CD4-positive, alpha-beta T cell (primary cell): ENCODE measurements at places on chromosomes 1 and 21.

DNA sequence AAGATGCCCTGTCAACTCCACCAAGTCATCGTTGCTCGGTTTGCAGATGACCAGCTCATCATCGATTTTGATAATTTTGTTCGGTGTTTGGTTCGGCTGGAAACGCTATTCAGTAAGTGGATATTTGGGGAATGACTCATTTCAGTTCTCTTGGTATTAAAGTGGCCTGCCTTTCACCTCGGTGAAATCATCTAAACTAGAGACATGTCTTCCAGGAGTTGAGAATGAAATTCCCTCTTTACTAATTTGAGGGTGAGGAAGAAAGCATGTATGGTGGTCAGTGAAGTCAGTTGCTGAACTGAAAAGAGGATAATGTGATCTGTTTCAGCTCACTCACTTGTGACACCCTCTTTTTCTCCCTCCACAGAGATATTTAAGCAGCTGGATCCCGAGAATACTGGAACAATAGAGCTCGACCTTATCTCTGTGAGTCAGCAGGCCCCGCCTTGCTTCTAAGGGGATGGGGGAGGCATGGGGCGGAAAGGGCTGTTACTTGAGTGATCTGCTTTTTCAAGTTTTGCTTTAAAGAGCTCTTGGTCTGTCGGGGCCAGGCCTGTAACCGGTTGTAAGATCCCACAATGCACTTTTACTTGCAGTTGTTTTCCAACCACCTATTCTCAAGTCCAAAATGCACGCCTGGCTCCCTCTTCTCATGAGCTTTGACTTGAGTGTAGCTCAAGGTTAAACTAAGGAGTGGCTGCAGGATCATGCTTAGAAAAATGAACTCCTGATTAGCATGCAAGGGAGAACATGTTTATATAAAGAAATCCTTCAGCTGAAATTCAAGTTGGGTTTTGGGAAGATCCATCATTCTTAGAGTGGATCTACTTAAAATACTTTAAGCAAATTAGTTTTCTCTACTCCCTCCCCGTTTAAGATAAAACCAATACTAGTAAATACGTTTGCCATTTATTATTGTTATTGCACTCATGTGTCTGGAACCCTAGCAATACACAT, 59.8 kb downstream of the CAPN2 start:
- no peak for DNase-seq

DNA sequence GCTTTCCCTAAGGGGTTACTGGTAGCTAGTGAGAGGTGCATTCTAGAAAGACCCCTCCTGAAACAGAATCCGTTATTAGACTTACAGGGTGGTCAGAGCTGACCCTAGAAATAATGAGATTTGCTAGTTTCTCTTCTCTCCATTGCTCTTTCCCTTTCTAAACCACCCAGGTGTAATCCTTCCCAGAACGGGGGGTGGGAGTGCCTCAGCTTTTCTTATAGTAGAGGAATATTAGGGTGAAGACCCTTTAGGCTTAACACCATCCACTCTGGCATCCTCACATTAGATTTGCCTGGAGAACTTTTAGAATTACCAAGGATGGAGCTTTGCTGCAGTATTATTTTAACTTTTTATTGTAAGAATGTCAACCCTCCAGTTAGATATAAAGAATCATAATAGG, 49.4 kb downstream of the CAPN9 start:
- DNase-seq = no peak

DNA sequence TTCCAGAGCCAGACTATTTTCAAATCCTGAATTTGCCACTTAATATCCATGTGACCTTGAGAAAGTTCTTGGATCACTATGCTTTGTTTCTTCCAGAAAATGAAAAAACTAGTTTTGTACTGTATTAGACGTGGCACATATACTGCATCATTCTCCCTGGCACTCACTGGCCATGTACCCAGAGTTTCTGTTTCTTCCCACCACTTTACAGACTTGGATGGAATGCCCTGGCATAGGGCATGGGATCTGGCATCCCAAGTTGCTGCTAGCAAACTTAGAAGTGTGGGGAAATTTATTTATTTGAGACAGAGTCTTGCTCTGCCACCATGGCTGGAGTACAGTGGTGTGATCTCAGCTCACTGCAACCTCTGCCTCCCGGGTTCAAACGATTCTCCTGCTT, 10.0 kb downstream of the KLF18 start:
- DNase-seq = no peak

- DNase-seq = no peak
Observed at GRCh38 chr1:222994511-222995235, 148.4 kb downstream of the TLR5 start.

DNA sequence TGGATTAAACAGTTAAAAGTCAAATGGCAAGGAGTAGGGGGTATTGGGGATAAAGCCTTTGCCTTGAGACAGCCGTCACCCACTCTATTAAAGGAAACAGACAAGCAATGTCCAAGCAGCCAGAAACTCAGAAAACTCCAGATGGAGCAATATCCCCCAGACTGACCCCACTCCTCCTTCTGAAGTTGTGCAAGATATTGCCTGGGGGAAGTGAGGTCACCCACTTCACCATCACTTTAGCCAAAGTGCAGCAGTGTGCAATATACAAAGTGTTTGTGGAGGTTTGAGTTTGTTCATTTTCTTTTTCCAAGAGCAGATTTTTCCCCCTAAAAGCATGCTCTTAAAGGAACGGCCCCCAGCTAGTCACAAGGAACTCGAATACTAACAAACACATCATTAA, 125.1 kb downstream of the ETS2 start:
- no peak for DNase-seq

GRCh38 chr1:31705080-31705866, 1.5 kb upstream of the COL16A1 start:
- DNase-seq = peak; percentile 38

DNA sequence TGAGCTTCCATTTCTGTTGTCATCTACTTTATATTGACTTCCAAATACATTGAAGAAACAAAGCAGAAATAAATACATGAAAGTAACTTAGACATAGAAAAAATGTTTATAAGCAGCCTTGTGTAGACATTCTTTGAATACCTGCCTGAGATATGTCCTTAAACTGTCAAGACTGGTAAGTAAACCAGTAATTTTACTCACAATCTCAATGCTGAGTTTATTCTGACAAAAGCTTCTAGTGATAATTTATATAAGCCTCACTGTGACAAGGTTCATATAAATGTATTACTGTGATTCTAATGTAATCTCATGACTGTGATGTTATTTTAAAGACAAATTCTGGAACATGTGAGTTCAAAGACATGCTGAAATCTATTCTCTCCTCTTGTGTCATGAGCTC, 516.7 kb upstream of the B3GALT2 start:
- DNase-seq = no peak

DNA sequence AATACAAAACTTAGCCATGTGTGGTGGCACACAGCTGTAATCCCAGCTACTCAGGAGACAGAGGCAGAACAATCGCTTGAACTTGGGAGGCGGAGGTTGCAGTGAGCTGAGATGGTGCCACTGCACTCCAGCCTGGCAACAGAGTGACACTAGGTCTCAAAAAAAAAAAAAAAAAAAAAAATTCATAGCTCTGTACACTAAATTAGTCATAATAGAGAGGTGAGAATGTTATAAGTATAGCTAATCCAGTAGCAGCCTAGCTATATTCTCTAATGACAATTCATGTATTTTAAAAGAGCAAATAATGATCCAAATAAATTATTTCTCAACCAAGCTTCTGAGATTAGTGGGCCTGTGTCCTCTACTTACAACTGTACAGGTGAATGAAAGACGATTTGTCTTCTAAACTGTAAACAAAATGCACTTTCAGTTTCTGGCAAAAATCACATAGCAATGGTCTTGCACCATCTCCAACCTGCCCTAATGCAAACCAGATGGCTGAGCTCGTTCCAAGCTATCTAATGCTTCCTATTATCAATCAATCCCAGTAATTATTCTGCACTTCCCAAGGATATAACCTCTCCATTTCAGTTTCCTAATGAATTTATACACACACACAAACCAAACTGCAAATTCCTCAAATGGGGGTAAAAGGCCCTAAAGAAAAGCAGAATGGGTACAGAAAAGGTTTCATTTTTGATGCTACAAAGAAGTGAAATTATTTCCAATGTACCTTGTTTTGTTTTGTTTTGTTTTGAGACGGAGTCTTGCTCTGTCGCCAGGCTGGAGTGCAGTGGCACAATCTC, 56.5 kb downstream of the GATAD2B start:
- no peak for DNase-seq

GRCh38 chr21:44761747-44762208, 39.8 kb downstream of the UBE2G2 start:
- no peak for DNase-seq

- DNase-seq = no peak
Observed at GRCh38 chr21:15839026-15839425, 109.2 kb downstream of the USP25 start.

DNA sequence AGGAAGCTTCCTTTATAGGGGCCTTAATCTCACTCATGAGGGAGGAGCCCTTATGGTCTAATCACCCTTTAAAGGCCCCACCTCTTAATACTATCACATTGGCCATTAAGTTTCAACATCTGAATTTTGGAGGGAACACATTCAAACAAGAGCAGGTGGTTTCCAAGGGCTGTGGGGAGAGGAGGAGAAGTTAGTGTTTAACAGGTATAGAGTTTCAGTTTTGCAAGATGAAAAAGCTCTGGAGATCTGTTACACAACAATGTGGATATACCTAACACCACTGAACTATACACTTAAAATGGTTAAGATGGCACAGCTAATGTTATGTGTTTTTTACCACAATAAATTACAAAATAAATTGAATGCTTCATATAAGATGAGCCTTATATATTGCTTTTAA, 113.4 kb upstream of the DNAH14 start:
- DNase-seq = no peak

DNA sequence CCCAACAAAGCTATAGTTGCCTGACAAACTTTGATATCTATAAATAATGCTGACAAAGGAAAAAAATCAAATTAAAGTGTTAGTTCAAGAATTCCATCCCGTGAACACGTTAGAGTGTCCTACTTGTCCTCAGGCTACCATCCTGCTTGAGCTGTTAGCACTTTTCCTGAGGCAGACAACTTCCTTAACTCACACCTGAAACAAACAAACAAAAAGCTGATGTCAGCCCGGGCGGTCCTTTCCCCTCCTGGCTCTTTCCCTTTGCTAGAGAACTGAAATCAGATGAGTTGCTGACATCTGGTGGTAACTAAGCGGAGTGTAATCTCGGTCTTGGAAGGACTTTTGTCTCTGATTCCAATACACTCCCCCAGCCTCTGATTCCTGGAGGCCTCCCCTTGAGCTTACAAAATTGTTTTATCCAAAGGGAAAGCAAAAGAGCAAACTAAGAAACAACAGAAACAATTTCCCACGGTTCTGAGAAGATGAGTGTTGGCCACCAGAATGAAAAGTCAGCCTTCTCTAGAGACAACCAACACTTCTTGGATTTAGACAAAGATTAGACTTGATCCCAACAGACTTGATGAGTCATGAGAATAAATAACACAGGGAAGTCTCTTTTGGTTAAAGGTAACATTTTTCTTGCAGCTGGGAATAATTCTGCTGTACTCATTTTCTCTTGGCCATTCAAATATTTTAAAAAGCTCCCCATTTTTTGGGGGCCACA, 135.4 kb downstream of the PROX1 start:
- peak; percentile 4 for DNase-seq

GRCh38 chr1:23394684-23395083, 25.0 kb upstream of the ZNF436 start:
- DNase-seq = no peak

- DNase-seq = no peak
Observed at GRCh38 chr1:59747420-59748024, 67.2 kb upstream of the HOOK1 start.

GRCh38 chr1:99017655-99018054, 13.0 kb upstream of the PLPPR5 start:
- DNase-seq = no peak

DNA sequence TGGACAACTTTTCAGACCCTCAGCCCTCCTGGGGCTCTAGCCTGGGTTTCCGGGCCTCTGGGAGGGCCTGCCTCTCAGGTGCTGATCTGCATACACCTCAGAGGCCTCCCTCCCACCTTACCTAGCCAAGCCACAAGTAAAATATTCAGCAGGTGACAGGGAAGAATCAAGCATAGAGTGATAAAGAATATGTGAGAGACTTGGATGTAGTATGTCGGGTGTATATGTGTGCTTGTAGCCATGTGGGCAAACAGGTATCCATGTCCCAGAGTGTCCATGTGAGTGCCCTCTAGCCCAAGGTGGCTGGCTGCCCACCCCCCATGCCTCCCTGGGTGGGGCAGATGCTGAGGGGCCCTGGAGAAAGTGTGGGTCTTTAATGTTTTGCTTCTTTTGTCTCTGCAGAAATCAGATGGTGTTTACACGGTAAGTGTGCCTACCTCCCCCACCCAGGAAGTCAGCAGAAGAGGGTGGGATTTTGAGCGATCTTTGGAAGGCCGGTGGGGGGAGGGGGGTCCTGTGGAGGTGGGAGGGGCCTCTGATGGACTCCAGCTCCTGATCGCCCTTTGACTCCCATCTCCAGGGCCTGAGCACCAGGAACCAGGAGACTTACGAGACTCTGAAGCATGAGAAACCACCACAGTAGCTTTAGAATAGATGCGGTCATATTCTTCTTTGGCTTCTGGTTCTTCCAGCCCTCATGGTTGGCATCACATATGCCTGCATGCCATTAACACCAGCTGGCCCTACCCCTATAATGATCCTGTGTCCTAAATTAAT, 3.4 kb downstream of the FCER1G start:
- DNase-seq = no peak
